Cardiac septum (tissue), 1 donor: ENCODE measurements at places on chromosomes 5 and 9. TPM values are rescaled to one million over a fixed set of nuclear protein-coding genes. Genes with fewer than 3 reads are reported as not detected.

SPINK6 gene
- total RNA-seq = not detected

FOXD4L6 gene
- total RNA-seq = not detected

DNA sequence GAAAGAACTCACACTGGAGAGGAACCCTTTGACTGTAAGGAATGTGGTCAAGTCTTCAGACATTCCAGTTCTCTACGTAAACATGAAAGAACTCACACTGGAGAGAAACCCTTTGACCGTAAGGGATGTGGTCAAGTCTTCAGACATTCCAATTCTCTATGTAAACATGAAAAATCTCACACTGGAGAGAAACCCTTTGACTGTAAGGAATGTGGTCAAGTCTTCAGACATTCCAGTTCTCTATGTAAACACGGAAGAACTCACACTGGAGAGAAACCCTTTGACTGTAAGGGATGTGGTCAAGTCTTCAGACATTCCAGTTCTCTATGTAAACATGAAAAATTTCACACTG lies 32.6 kb downstream of the MAPK9 start:
- DNase-seq = no peak

DNA sequence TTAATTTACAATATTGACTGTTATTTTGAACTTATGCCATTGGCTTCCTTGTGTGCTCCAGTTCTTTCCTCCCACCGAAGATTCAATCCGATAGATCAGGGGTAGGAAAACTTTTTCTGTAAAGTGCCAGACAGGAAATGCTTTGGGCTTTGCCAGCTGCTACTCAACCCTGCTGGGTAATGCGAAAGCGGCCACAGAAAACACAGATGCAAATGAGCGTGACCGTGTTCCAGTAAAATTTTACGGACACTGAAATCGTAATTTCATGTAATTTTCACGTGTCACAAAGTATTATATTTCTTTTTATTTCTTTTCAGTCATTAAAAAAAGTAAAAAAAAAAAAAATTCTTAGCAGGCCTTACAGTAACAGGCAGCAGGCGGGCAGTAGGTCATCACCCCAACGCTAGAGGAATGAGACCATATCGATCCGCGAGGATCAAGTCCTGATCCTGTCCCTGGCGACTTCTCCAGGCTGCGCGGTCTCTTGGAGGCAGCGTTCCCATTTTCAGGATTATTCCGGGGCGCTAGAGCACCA lies 599 bp downstream of the NMRK1 start:
- DNase-seq = no peak

- DNase-seq = no peak
Observed at GRCh38 chr9:4804531-4805016, 11.8 kb downstream of the RCL1 start.

- no peak for DNase-seq
Observed at GRCh38 chr5:135715267-135716055, 119.0 kb upstream of the SLC25A48 start.

GRCh38 chr5:55600497-55601203 lies 65.9 kb upstream of the PLPP1 start:
- DNase-seq = no peak

CD72 gene
- 0.59 TPM for total RNA-seq

PCDHA8 gene
- not detected for total RNA-seq

- no peak for DNase-seq
Observed at GRCh38 chr5:31346896-31347551, 153.5 kb downstream of the CDH6 start.

ELOVL7 gene
- total RNA-seq = 0.97 TPM

GRCh38 chr5:159504106-159504856 lies 174.0 kb upstream of the IL12B start:
- DNase-seq = no peak

DNA sequence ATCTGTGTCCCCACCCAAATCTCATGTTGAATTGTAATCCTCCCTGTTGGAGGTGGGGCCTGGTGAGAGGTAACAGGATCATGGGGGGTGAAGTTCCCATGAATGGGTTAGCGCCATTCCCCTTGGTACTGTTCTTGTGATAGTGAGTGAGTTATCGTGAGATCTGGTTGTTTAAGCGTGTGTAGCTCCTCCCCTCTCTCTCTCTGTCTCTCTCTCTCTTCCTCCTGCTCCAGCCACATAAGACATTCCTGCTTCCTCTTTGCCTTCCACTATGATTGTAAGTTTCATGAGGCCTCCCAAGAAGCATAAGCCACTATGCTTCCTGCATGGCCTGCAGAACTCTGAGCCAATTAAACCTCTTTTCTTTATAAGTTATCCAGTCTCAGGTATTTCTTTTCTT lies 28.8 kb downstream of the C5orf15 start:
- DNase-seq = no peak

SPINK4 gene
- total RNA-seq = not detected

DNA sequence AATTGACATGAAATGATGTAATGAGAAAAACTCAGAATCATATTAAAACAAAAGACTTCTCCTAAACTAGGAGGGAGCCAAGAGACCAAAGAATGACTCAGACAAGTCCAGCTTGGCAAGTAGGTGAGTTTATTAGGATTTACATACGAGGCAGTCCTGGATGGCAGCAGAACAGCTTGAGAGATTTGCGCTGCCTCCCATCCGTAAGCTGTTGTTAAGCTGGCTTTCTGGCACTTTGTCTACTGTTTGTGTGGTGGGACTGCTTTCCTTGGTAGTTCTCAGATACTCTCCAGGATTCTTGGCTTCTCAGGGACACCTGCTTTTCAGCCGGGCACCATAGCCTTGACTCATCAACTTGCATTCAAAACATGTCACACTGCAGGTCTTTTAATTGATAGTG lies 57.6 kb downstream of the COX7C start:
- no peak for DNase-seq

CDKN2B-AS1 gene
- not detected for total RNA-seq

DNA sequence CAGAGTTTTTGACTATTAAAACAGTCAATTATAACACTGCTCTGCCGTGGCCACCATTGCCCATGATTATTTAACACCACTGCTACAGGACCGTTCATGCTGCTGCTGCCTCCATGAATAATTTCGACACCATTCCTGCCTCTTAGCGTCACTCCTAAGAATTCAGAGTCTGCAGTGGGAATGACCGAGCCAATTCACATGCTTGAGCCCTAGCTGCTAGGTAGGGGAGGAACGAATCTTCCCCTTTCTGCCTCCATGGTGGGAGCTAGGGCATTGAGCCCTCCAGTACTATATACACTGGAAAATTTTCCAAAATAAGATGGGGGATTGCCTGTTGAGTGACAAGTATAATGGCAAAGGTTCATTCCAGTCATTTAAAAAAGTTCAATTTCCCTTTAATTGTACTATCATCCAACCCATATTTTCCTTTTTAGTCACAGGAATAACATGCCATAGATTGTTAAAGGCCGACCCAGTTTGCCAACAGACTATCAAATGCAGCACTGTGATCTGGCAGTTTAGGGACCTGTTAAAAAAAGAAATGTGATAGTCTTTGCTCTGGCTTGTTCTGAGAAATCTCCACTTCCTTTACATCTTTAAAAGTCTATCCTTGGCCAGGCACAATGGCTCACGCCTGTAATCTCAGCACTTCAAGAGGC lies 13.5 kb upstream of the B4GALT1 start:
- no peak for DNase-seq

DNA sequence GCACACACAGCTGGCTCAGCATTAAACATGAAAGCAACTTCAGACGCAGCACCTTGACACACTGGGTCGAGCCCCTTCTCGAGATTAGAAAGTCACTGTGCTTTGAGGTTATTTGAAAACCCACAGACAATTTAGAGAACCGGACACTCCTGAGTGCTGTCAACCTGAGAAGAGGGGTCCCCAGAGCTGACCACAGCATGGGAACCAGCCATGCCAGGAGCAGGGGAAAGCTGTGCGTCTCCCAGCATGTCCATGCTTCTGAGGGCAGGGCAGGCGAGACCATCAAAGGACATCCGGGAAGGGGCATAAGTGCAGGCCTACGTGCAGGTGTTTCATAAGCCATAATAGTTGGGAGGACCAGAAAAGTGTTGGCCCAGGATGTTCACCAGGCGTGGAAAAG lies 20.5 kb downstream of the SLC6A3 start:
- DNase-seq = no peak

- DNase-seq = no peak
Observed at GRCh38 chr5:87946271-87946670, 322.4 kb downstream of the TMEM161B start.

CLIC3 gene
- 12.9 TPM for total RNA-seq

DNA sequence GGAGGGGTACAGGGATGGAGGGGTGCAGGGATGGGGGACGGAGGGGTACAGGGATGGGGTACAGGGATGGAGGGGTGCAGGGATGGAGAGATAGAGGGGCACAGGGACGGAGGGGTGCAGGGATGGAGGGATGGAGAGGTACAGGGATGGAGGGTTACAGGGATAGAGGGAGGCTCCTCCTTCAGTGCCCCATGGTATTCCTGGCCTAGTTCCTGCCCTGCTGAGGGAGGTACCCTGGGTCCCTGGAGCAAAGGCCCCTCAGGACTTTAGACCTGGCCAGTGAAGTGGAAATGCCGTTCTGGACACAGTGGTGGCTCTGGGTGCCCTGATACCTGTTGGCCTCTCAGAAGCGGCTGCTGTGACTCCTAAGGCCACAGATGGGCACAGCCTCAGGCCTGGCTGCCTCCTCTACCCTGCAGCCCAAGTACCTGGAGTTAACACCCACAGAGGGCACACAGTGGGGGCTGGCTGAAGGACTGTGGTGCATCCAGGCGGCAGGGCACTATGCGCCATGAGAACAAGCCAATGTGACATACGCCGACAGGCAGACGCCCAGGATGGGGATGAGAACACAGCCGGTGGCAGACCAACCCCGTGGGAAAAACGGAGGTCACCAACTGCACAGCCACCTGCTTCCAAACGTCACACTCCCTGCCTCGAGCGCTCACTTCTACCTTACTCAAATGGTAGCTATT lies 8.4 kb downstream of the PTGES2 start:
- DNase-seq = peak; percentile 46

ENTPD2 gene
- 0.92 TPM for total RNA-seq

PRLR gene
- 0.30 TPM for total RNA-seq

DNA sequence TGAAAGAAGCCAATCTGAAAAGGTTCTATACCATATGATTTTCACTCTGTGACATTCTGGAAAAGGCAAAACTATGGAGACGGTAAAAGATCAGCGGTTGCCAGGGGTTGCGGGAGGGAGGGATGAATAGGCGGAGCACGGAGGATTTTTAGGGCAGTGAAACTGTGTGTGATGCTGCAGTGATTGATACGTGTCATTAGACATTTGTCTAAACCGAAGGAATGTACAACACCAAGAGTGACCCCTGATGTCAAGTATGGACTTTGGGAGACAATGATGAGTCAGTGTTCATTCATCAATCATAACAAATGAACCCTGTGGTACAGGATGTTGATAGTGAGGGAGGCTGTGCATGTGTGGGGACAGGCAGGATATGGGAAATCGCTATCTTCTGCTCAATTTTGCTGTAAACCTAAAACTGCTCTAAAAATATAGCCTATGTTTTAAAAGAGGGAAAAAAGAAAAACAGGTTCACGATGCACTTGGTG lies 34.4 kb downstream of the ERGIC1 start:
- DNase-seq = no peak

- DNase-seq = no peak
Observed at GRCh38 chr5:169652057-169652456, 15.0 kb downstream of the DOCK2 start.

DNA sequence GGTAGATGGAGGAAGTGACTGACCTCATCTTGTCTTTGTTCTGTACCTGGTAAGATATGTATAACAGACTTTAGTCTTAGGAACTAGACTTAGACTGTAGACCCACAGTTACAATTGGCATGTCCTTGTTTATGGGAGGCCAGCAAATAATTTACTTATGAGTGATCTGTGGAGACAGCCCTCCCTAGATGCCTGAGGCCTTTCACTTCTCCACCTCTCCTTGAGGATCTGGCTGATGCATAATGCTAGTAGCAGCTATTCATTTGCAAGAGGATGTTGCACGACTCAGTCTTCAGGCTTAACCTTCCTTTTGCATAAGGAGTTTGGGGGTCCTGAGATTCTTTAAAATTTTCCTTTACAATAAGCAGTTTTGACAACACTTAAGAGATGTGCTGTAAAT lies 100.7 kb downstream of the YTHDC2 start:
- DNase-seq = no peak

GRCh38 chr5:83724001-83724400 lies 3.3 kb upstream of the HAPLN1 start:
- DNase-seq = no peak

NIM1K gene
- total RNA-seq = 0.08 TPM

DNA sequence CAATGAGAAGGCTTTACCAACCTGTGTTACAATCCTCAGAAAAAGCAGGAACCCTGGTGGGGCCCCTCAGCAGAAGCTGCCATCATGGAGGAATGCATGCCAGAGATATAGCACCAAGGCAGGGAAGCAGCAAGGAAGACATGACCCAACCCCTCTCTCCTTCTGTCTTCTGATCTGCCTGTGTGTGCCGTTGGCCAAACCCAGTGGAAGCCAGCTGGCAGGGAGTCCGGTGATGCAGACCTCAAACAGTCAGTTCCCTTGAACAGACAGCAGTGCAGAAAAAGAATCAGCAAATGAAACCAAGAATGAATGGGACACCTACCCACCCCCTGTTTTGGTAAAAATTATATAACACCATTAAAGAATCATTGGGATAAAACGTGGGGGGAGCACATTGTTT lies 234.2 kb downstream of the ZNF608 start:
- no peak for DNase-seq

IL33 gene
- 18.6 TPM for total RNA-seq

DNA sequence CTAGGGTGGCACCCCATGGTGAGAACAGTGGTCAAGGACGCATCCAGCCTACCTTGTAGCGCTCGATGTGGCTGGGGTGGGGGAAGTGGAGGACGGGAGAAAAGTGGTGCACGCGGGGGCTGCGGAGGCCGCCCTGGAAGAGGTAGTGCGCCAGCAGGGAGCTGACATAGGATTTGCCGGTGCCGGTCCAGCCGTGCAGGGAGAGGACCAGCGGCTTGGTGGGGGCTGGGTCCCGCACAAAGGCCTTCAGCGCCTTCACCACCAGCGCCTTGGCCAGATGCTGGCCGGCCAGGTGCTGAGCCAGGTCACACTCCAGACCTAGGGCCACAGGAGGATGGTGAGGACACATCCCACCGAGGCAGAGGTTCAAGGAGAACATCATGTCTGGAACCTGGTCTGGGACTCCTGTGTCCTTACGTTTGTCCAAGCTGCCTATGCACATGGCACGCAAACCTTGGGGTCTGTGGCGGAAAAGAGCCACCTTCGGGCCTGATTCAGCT lies 797 bp downstream of the TOR2A start:
- no peak for DNase-seq

DNA sequence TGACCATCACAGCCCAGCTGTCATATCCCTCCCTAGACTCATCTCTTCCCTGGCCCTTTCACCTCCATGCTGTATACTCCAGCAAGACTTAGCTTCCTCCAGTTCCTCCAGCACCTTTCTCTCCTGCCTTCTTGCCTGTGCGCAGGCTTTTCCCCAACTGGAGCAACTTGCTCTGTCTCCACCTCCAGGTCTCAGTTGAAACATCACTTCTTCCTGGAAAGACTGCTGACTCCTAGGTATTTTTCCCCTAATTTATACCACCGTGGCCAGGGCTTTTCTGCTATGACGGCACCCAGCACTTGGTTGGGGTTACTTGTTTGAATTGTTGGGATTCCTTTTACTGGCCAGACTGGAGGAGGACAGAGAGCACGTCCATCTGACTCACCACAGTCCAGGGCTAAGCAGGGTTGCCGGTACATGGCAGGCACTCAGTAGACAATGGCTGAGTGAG lies 67.5 kb downstream of the KCNIP1 start:
- no peak for DNase-seq

GRCh38 chr5:111068213-111068612 lies 3.3 kb upstream of the TSLP start:
- no peak for DNase-seq

- no peak for DNase-seq
Observed at GRCh38 chr9:110206389-110206788, 1.6 kb downstream of the C9orf152 start.
